Cortex of kidney (tissue), 1 donor: ENCODE measurements at places on chromosomes 1 and 21.

GRCh38 chr1:174080819-174081218 lies 58.7 kb upstream of the RC3H1 start:
- DNase-seq, result no peak

DNA sequence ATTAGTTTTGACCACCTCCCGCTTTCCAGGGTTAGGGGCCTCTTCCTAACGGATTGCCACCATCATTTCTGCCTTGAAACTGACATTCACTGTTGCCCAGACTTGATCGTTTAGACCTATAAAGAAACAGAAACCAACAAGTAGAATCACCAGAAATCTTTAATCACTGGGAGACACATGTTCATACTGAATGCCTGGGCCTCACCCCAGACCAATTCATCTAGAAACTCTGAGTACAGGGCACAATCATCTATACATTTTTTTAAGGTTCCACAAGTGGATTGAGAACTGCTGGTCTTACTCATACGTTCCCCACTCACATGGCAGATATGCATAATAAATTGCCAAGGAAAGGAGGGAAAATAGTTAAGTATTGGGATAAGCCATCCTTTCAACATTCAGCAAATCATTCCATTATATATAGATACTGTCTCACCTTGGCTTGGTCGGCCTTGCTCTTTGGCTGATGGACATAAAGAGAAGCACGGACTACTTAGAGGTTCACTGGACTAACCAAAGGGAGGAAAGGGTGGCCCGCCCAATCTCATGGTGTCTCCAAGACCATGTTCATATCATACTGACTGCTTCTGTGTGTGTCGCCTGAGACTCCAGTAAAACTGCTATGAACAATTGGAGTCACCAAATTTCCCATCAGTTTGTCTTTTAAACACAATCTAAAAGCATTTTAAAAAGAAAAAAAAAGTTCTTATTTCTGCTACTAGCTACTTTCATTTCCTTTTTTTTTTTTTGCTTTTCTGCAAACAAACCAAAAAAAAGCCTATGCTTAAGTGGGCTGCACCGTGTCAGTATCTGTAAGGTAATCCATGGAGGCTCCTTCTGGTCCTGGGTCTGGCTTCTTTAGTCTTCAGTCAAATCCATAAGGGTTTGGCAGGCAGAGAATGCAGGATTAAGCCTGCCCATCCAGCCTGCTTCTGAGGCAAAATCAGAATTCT lies 9.4 kb upstream of the TARBP1 start:
- no peak for DNase-seq

GRCh38 chr1:169741666-169742394 lies 8.0 kb upstream of the SELE start:
- no peak for DNase-seq

DNA sequence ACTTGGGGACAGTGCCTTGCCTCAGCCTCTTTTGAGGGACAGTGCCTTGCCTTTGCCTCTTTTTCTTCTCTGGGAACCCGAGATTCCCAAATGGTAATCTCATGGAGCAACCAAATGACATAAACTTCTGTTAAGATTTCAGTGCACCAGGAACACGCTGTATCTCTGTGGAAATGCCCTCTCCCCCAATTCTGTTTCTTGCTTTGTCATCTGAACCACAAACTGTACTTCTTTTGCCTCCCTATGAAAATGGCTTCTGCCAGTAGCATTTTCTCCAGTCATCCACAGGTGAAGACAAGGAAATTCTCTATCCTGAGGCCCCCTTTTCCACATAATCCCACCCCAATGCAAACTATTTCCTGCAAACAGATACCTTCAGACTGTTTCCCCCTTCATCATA lies 66.3 kb downstream of the OMA1 start:
- no peak for DNase-seq

- DNase-seq, result no peak
Measured at GRCh38 chr1:231264642-231265041, 23.6 kb downstream of the GNPAT start.

DNA sequence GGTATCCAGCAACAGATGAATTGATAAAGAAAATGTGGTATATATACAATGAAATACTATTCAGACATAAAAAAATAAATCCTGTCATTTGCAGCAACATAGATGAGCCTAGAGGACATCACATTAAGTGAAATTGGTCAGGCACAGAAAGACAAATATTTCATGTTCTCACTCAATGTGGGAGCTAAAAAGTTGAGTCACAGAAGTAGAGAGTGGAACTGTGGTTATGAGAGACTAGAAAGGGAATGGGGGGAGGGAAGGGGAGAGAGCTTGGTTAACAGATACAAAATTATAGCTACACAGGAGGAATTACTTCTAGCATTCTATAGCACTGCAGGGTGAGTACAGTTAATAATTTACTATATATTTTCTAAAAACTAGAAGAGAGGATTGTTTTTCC lies 37.1 kb upstream of the SERPINC1 start:
- no peak for DNase-seq

GRCh38 chr1:116808848-116809508 lies 54.7 kb downstream of the CD2 start:
- no peak for DNase-seq
